ENCODE measurements at places on chromosomes 2 and 18.

GRCh38 chr2:229882583-229882982 lies 39.2 kb downstream of the TRIP12 start:
- no peak for DNase-seq

DNA sequence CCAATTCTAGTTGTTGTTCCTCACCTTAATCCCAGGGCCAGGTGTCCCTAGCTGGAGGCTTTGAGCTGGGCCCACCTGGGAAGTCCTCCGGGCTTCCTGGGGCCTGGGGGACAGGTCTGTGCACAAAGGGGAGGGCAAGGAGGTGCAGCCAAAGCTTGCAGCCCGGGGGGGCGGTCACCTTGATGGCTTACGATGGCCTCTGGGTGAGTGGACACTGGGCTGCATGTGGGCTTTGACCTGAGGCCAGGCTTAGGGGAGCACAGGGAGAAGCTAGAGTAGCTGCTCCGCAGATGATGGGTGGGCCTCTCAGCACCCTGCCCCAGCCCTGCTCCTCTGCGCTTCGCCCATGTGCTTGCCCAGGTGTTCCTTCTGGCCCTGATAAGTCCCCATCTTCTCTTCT lies 41.8 kb upstream of the HAAO start:
- no peak for DNase-seq

DNA sequence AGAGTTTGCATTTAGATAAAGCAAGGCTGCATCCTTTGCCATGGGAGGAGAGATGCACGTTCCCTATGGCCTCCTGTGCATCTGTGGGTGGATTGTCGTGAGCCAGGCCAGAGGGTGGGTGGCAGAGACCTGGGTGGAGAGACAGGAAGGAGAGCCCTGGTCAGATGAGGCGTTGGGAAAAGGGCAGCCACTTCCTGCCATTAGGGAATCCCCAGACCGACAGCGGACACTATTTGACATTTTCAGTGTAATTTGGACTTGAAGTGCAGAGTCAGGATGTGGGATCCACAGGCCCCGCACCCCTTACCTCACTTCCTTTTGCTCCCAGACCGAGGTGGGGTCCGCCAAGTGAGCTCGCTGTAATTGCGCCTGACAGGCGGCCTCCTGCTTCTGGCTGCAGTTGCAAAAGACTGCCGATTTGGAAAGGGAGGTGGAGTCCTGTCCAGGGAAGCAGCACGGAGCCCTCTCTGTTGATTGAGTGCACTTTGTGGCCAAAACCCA lies 150.0 kb downstream of the DYSF start:
- DNase-seq, result no peak

DNA sequence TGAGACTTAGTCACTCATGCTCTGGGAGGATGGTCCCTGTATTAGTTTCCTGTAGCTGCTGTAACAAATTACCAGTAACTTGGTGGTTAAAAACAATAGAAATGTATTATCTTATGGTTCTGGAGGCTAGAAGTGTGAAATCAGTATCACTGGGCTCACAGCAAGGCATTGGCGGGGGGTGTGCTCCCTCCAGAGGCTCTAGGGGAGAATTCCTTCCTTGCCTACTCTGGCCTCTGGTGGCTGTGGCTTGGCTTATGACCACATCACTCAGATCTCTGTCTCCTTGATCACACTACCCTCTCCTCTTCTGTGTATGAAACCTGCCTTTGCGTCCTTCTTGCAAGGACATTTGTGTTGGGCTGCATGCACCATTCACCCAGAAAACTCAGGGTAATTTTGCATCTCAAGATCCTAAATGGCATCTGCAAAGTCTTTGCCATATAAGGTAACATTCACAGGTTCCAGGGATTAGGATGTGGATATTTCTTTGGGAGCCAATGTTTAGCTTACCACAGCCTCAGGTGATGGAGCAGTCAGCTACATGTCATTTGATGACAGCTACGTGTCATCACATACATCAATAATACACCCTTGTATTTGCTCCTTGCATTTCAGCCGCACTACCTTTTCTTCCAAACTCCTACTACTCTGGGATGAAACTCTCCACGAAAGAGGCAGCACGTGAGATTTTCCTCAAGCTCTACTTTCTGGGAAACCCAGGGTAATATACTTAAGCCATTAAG lies 49.6 kb upstream of the POU3F3 start:
- DNase-seq, result no peak

DNA sequence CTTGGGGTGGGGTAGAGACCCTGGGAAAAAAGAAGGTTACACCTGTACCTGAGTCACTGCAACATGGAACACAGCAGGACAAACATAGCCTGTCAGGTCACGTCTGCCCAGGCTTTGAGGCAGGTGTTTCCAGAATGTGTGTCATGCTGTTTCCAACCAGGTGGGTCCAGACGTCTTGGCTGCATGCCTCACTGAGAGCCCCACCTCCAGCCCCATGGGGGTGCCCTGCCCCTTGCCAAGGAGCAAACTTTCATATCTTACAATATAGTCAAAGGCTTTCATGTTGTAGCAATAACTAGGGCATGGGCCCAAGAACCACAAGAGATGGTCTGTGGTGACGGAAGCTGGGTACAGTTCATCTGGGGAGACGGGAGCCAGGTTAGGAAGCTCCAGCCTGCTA lies 499.7 kb downstream of the BCL11A start:
- no peak for DNase-seq

- DNase-seq, result peak; percentile 27
Observed at GRCh38 chr2:174985614-174986013, 19.6 kb downstream of the CHN1 start.

DNA sequence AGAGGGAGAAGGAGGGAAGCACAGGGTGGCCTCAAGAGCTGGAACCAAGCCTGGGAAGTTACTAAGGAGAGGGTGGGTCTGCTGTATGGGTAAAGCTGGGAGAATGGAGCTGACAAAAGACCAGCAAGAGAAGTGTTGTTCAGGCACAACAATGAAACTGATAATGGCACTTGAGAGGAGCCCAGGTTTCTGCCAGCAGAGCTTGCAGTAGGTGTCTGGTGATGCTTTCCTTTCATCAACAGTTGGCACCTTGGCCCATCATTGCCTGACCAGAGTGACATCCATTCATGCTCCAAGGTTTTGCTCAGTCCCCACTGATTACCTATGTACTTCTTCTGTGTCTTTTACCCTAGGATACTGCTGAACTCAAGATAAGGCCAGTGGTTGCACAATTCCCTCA lies 92.9 kb upstream of the CXCR4 start:
- no peak for DNase-seq

DNA sequence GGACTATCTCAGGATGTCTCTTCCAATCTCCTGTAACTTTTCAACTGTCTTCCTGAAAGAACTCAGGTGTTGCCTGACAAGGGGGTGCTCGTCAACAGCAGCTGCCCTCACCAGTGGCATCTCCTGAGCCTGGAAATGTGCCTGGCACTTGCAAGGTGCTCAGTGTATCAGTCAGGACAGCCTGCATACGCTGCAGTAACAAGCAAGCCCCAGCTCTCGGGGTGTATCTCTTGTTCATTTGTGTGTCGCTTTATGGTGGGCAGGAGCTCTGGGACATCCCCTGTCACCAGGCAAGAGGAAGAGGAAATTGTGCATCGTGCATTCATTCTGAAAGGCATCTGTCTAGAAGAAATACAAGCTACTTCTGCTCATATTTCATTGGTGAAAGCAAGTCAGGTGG lies 263.1 kb downstream of the DCDC2C start:
- DNase-seq, result no peak
